ENCODE measurements at places on chromosomes 5 and 9.
A peak's percentile ranks its signal among the peaks of the same experiment; 100 is the strongest.

- DNase-seq = no peak
Measured at GRCh38 chr5:9877488-9877887, 247.3 kb upstream of the TAS2R1 start.

DNA sequence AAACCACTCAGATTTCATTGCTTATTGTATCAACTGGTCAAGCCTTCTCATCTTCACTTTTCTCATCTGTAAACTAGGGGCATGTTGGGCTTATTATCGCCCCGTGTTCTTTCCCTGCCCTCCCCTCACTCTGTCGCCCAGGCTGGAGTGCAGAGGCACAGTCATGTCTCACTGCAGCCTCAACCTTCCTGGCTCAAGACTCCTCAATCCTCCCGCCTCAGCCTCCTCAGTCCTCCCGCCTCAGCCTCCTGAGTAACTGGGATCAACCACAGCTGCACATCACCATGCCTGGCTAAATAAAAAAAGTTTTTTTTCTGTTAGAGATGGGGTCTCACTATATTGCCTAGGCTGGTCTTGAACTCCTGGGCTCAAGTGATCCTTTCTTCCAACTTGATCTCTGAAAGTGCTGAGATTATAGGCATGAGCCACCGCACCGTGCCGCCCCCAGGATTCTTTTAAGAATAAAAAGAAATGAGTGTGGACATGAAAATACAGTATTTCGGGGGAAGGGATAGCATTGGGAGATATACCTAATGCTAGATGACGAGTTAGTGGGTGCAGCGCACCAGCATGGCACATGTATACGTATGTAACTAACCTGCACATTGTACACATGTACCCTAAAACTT, 2.0 kb downstream of the MAML1 start:
- DNase-seq = no peak

DNA sequence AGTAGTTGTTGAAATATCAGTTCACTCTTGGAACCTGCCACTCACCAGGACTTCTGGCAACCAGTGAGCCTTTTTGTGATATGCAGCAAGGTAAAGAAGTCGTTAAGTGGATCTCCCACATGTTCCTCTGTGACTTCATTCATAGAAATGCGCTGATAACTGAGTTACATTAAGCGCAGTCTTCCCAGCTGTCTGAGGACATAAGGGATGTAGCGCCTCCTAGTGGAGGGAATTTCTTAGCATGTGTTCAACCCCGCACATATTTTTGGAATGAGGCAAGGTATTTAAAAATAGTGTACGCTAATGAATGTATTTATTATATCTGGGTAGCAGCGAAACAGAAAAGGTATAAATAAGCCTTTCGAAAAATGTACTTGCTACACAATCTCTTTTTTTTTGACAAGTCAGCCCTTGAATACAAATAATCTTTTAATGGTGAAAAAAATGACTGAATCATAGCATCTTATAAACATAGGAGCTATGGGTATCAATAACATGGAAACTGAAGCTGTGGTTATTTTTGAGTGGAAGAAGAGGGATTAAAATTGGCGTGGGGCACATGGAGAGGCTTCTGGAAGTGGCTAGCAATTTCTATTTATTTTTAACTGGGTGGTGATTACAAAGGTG, 38.0 kb downstream of the PALM2AKAP2 start:
- DNase-seq = peak; percentile 98

DNA sequence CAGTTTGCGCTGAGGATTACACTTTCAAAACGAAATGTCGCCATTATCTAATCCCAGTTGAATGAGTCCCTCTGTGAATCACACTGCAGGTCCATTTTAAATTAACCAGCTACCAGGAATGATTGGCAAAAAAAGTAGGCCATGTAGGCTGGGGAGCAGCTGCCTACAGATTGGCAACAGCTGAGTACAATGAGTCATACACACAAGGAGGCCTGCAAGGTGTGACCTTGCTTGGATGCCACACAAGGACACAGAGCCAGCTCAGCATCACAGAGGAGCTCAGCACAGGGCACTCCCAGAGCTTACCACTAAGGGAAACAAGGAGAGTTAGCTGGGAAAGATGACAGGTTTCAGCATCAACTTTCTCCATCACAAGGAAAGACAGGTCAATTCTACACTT, 12.9 kb downstream of the HAVCR1 start:
- DNase-seq = no peak
